RPMI7951 (cell line): ENCODE measurements at places on chromosomes 2 and 18. TPM values are rescaled to one million over a fixed set of nuclear protein-coding genes. Genes with fewer than 3 reads are reported as not detected.

The WDSUB1 gene
- total RNA-seq = 5.8 and 7.3 TPM in 2 replicates

The POTEJ gene
- total RNA-seq = not detected in 2 replicates

The ICOS gene
- total RNA-seq = not detected in 2 replicates

The GCA gene
- total RNA-seq = 16.3 and 21.5 TPM in 2 replicates

The STK17B gene
- 69.9 and 75.5 TPM in 2 replicates for total RNA-seq

The CD207 gene
- total RNA-seq = 0.29 TPM in 1 of 2 replicates, not detected in the other

The TRIM43 gene
- not detected in 2 replicates for total RNA-seq

The GDF7 gene
- not detected in 2 replicates for total RNA-seq

The LIMS2 gene
- total RNA-seq = 3.3 and 3.8 TPM in 2 replicates

The WDR33 gene
- total RNA-seq = 27.6 and 27.8 TPM in 2 replicates

The ZNF396 gene
- 1.1 and 2.2 TPM in 2 replicates for total RNA-seq

The ROCK2 gene
- total RNA-seq = 36.6 and 45.4 TPM in 2 replicates

The DPY30 gene
- 149 and 158 TPM in 2 replicates for total RNA-seq

The ARHGAP15 gene
- 1.9 and 2.8 TPM in 2 replicates for total RNA-seq

The EMILIN1 gene
- 27.6 and 44.8 TPM in 2 replicates for total RNA-seq

The SCN7A gene
- total RNA-seq = not detected in 2 replicates

The CXCR4 gene
- not detected in 2 replicates for total RNA-seq

The ERICH2 gene
- 0.29 TPM in 1 of 2 replicates, not detected in the other for total RNA-seq

The KLHL41 gene
- total RNA-seq = 0.12 and 0.20 TPM in 2 replicates

The IFIH1 gene
- 13.0 and 13.1 TPM in 2 replicates for total RNA-seq

The FLACC1 gene
- total RNA-seq = 1.3 and 1.5 TPM in 2 replicates
